ENCODE measurements at places on chromosomes 5 and 9. TPM values are rescaled to one million over a fixed set of nuclear protein-coding genes. Genes with fewer than 3 reads are reported as not detected.

DNA sequence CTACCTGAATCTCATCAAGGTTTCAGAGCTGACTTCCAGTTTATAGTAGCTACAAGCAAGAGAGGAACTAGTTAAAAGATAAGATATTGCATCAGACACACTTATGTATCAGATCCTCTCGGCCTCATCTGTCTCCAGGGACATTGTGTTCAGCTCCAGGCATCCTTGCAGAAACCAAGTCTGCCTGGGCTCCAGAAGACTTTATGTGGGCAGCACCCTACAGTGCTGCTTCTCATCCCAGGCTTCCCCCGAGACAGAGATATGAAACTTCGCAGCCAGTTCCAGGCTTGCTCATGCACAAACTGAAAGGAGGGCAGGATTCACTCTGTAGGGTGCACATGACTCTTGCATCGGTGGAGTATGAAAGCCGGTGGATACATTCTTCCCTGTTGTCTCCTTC is 33.9 kb upstream of the FOXB2 start:
- no peaks in the 10 kb centered on the region for H3K4me1 ChIP-seq
- H3K36me3 ChIP-seq = no peaks in the 10 kb centered on the region
- H3K27ac ChIP-seq = no peak overlapping the region

DNA sequence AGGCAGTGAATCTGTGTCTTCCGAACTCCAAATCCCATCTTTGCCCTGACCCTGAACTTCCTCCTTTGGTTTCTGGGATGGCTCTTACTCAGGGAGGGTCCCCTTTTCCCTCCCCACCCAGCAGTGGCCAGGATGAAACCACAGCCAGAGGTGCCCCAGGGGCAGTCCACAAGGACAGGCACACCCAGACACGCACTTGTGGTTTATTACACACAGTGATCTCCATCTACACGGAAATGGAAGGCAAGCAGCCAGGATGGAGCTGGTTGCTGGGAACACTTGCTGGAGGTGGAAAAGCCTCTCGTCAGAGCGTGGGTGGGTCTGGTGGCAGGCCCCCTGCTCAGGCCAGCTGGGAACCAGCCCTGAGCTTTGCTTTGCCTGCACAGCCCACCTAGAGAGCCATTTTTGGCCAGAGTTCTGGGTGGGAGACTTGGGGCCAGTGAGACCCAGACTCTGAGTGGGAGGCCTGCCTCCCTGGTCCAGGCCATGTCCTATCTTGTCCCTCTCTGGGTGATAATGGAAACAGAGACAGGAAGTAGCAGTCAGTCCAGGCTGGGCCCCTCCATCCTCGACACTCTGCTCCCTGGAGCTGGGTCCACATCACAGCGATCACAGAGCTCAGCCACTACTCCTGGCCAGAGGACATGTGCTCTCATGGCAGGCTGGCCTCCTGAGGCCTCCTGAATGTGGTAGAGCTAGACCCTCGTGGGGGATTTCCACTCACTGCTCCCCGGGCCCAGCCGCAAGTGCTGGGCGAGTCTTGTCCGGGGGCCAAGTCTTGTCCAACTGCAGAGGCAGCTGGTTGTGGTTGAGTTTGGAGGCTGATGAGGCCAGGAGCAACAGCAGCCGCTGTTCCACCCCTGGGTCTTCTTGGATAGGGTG is 5.1 kb upstream of the PHYKPL start:
- DNase-seq = no peak
- no peaks in the 10 kb centered on the region for H3K4me1 ChIP-seq
- H3K27ac ChIP-seq = no peak overlapping the region
- H3K36me3 ChIP-seq = no peaks in the 10 kb centered on the region
- no peak overlapping the region for H3K4me3 ChIP-seq
- H3K27me3 ChIP-seq = no peaks in the 10 kb centered on the region

LHX2 gene
- 0.24 TPM for total RNA-seq

PCDHGB2 gene
- 0.89 TPM for total RNA-seq

DNA sequence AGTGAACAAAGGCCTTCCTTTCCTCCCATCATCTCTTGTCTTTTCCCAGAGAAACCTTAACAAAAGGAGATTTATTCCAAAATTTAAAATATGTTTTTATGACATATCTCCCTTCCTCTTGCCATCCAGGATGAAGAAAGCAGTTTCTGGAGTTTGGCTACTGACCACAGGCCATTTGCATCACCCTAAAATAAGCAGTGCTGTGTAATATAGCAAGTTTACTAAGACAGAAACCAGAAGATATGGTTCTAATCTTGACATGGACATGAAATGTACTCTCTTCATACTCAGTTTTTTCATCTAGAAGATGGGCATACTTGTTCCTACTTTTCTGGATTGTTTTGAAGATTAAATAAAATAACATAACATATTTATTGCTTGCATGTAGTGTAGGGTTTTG is 50.2 kb upstream of the ZFAND5 start:
- H3K27me3 ChIP-seq = no peaks in the 10 kb centered on the region
- H3K27ac ChIP-seq = no peak overlapping the region

- no peak overlapping the region for H3K27ac ChIP-seq
- H3K4me3 ChIP-seq = no peak overlapping the region
- DNase-seq = no peak
- no peaks in the 10 kb centered on the region for H3K4me1 ChIP-seq
- H3K27me3 ChIP-seq = no peaks in the 10 kb centered on the region
These were observed 140.2 kb downstream of the EMB start for GRCh38 chr5:50300878-50301277.

DNA sequence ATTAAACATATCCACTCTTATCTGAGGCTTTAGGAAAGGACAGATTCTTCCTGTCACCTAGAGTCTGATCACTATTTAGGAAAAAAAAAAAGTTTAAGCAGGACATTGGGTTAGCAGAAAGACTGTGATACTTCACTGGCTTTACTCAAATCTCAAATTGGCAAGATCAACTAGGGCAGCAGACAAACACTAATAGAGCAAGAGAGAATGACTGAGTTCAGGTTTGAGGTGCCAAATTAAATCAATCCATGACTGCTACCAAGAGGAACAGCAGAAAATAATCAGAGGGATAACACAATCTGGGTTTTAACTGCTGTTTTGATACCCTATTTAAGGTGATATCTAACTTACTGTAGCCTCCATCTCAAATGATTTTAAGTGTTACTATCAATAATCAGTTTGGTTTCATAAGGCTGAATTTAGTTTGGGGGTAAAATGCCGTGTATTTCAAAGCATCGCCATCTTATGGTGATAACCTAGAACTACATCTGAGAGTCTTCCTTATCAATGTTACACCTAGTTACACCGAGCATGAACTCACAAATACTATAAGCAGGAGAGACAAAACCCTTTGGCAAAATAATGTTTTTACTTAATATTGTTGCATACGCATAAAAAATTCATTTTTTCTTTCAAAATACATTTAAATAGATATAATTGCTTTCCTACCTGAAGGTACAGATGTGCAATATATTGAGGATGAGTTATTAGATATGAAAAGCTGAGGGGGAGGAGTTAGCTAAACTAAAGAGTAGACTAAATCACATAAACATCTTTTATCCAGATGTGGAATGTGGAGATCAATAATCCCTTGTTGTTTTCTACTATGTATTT is 286.4 kb upstream of the CDH12 start:
- H3K27ac ChIP-seq = no peak overlapping the region
- no peak overlapping the region for H3K4me3 ChIP-seq
- peaks cover 3% of the 10 kb centered on the region for H3K4me1 ChIP-seq
- H3K36me3 ChIP-seq = no peaks in the 10 kb centered on the region
- DNase-seq = no peak
- no peaks in the 10 kb centered on the region for H3K27me3 ChIP-seq

Measured in progenitor cell of endocrine pancreas (in vitro differentiated cells).